ENCODE measurements at places on chromosomes 12 and 14.

DNA sequence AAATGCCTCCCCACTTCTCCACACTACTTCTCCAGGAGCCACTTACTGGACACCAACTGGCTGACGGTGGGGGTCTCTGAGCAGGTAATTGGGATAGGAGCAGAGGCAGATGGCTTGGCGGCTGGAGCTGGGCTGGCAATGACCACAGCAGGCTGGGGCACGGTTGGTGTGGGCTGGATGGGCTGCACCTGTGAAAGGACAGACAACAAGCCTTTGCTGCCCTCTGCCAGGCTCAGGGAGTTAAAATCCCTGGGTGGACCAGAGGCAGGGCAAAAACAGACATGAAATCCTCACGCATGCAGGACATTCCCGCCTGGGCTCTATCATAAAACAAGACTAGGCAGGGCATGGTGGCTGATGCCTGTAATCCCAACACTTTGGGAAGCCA lies 19.3 kb upstream of the TFCP2 start:
- no peak for DNase-seq

GRCh38 chr12:50016501-50017475 lies 8.5 kb downstream of the RACGAP1 start:
- DNase-seq: no peak

DNA sequence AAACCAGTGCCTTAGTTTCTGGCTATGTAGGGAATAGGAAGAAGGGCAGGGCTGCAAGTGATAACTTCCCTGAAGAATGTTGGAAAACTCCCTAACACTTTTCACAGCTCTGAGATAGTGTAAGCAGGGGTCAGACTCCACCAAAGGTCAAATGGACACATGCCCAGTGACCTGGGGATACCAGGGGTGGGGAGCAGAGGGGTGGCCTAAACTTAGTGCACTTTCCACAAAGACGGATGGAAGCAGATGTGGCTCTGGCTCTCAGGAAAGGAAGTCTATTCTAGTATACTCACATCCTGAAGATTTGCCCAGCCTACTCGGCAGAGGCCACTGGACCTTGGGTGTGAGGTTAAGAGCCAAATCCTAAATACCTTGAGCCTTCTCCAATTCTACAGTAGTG lies 285.8 kb downstream of the NUAK1 start:
- DNase-seq: no peak

- DNase-seq: no peak
These were observed 106.9 kb upstream of the ETV6 start for GRCh38 chr12:11542599-11542998.

DNA sequence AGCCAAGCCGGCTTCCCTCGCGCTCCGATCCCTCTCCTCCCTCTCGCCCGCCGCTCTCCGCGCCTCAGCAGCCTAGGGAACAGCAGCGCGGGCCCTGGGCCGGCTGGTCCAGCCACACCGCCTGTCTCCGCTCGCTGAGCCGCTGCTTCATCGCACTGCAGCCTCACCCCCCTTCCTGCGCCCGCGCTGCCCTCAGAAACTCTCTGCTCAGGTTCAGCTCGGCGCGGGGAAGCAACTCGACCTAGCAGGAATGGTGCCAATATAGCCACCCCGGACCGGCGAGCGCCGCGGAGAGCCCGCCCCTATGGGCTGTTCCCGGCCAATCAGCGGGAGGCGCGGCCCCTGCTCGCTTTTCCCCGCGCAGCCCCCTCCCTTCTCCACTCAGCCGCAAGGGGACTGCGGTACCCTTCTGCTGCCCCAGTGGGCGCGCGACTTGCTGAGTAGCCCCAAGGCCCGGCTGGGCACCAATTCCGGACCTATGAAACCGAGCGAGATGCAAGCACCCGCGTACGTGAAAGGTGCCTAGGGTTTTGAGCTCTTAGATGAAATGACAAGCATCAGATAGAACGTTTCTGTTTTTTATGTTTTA lies at the start of gene ADAMTS20:
TSS of gene ADAMTS20 (minus strand) at position 233 of the 589 bp plus-strand sequence. CDS start 282 bp downstream, outside the sequence.
- no peak for DNase-seq

- DNase-seq: no peak
These were observed 453.7 kb downstream of the VRK1 start for GRCh38 chr14:97250931-97251330.

- no peak for DNase-seq
These were observed 201.4 kb upstream of the EEA1 start for GRCh38 chr12:93130366-93131054.

- DNase-seq: no peak
These were observed 428.3 kb downstream of the TMTC2 start for GRCh38 chr12:83114966-83115365.

DNA sequence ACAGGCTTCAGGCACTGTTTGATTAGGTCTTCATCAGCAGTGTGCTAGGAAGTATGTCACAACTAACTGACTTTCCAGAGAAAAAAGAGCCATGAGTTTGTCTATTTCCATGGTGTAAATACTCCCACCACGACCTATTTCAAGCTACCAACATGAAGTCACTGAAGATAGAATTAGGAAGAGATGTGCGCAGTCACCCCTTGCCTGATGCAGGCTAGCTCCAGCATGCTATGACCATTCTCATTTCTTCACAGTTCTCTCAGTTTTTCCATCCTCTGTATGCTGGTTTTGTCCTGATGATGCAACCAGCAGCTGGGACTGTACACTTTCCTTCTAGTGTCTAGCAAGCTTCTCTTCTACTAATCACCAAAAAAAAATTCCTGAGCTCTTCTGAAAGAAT lies 191.6 kb upstream of the NUDT4 start:
- no peak for DNase-seq

- no peak for DNase-seq
These were observed 182.7 kb downstream of the KICS2 start for GRCh38 chr12:64039281-64039871.

DNA sequence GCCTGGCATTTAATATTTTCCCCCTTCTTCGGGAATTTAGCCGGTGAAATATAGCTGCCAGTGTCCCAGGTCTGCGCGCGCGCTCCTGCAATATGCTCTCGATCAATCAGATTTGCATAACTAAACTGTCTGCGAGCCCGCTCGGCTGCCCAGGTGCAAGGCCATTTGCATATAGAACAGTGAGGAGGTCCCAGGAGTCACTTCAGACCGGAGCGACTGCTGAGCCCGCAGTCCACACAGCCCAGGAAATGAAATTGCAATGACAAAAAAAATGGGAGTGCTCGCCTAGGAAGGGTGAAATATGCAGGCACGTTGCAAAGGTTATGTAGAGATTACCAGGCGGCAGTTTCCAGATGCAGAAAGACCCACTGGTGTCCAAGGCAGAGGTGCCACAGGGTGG lies 228.5 kb downstream of the VRK1 start:
- no peak for DNase-seq

DNA sequence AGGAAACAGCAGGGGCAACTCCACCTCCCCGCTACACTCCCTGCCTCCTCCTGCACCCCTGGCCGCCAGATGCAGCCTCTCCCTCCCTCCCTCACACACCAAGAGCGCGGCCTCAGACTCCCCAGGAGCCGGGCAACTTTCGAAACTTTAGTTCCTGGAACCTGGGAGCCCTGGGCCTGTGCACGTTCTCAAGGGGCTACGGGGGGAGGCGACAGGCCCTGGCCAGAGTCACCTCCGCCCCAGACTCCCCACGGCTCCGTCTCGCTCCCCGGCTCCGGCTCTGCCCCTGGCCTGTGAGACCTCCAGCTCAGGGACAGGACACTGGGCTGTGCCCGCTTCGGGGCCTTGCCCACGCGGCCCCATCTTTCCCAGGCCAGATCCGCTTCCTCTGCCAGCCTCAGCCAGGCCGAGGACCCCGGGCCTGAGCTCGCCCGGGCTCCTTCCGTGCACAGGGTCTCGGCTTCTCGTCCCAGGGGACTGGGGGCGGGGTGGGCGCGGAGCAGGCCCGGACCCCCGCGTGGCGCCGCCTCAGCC lies 5.5 kb downstream of the AMN start:
- DNase-seq: no peak

GRCh38 chr12:2387103-2387834 lies 334.5 kb downstream of the CACNA1C start:
- DNase-seq: no peak

- no peak for DNase-seq
These were observed 3.8 kb upstream of the PLA2G1B start for GRCh38 chr12:120331390-120331789.

DNA sequence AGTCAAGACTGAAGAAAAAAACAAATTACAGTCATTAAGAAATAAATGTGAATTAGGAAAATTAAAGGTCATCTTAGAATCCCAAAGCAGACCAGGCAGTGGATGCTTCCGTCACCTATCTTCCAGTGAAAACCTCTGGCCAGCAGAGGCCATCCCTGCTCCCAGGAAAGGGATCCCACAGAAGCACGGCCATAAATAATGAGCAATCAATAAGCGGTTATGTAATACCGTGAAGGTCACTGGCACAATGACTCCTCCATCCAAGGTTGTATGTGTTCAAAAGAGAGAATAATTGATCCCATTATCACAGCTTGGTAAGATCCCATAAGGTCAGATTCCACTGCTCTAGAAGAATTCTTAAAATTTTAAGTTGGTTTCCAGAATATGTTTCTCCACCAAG lies 85.7 kb downstream of the PPP2R5E start:
- DNase-seq: peak; percentile 44

DNA sequence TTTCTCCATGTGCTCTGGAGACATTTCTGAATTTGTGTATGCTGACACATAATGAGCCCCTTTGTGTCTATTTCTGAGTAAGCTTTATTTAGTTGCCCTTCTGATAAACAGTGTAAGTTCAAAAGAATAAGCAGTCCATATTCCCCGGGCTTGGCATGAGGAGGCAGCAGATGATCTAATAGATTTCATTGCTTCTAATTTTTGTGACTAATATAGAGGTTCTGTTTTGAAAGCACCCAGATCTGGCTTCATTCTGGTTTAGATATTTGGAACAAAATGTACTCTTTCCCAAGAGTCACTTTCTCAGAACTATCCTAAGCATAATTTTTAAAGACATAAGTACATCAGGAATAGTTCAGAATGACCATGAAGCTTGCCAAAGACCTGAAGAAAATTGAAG lies 290.9 kb downstream of the BTG1 start:
- DNase-seq: no peak

DNA sequence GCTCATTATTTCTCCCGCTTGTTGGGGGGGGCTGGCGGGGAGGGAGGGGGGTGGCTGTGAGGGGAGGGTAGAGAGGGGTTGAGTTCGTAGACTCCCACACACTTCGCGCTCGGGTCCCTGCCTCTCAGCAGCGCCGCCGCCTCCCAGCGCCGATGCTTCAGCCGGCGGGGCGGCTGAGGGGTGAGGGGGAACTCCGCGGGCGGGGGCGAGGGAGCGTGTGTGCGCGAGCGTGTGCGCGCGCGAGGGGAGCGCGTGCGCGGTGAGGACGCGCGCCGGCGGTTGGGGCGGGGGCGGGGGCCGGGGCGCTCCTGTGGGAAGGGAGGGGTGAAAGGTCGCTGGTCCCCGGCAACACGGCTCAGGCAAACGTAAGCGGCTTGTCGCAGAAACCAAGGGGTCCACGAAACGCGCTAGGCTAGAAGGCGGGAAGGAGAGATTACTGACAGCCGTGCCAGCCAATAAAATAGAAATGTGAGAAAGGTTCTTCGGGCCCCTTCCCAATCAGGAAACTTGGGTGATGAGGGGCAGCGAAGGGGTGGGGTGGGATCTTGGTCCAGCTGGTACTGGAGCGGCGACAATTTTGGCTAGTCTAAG lies 343 bp upstream of the NOVA1 start:
- peak; percentile 67 for DNase-seq

- DNase-seq: no peak
These were observed 50.3 kb downstream of the RPS6KA5 start for GRCh38 chr14:91010153-91010533.

DNA sequence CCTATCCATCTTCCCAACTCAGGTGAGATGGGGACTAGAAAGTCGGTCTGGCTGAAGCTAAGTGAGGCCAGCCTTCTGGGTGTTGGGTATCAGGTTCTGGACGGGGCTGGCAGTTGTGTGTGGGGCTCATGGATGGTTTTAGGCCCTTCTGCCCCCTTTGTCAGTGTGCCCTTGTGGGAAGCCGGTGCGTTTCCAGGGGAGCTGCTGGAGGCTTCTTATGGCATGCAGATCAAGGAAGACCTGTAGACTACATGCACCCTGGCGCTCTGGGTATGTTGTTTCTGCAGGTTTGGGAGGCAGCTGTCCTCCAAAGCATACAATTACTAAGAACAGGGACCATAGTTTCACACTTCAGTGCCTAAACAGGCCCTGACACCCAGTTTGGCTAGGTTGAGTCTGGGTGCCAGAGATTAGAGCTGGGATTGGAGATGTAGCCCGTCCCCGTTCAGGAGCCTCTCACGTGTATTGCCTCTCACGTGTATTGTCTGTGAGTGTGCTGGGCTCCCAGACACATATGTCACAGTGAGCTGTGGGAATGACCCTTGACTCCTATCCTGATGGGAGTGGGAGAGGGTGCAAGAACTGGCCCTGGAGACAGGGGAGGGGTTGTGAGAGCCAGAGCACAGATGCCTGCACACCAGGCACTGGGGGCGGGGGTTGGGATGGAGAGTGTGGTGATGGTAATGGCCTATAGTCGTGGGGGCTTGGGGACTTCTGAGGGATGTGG lies 84.4 kb downstream of the SLC25A47 start:
- DNase-seq: no peak

GRCh38 chr12:47303207-47303606 lies 223.4 kb upstream of the AMIGO2 start:
- no peak for DNase-seq

DNA sequence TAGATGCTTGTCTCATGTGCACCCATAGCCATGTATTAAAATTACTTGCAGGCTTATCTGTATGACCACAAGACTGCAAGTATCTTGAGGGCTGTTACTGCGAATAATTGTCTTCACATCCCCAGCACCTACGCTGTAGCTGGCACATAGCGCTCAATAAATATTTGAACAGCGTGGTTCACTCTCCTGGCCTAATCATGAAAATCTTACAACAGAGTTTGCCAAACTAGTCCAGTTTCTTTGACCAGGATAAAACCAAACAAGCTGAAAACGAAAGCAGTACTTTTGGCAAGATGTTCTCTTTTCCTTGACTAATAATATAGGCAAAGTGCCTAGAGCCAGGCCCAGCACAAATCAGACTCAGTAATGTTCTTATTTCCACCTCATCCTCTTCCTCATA lies 106.7 kb downstream of the RPS29 start:
- DNase-seq: no peak

- no peak for DNase-seq
These were observed 1.4 kb upstream of the ACSM4 start for GRCh38 chr12:7302266-7302986.

DNA sequence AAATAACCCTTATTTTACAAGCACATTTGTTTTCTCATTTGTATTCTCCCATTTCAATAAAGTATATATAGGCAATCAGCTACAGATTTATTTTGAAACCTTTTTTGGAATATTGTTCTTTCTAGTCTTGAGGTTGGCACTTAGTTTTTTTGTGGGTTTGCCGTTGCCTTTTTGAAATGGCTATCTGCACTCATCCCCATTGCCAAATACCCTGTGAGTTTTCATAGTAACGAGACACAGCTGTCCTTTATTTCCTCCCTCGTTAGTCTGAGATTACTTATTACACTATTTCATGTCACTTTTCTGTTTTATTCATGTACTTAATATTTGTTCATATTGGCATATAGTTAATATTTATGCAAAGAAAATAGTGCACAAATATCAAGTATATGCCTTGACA lies 1104.0 kb downstream of the SLC6A15 start:
- DNase-seq: no peak

DNA sequence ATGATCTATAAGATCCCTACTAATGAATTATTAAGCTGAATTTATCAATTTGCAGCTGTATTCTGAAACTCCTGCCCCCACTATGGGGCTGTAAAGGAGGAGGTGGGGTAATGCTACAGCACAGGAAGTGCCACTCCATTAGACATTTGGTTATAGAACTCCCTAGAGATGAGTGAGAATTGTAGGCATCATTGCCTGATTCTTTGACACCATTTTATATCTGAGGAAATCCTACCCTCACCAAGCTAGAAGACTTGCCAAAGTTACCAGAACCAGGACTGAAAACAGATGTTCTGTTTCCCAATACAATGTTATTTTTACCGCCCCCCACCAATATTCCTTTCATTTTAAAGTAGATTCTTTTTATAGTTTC lies 182.4 kb downstream of the EGLN3 start:
- no peak for DNase-seq

Data from HuH-7.5 (cell line).